ENCODE measurements at places on chromosomes 3 and 15.

- H3K27ac ChIP-seq = no peak overlapping the region
- peaks cover 25% of the 10 kb centered on the region for H3K4me1 ChIP-seq
- DNase-seq = no peak
- no peak overlapping the region for H3K4me3 ChIP-seq
- no peaks in the 10 kb centered on the region for H3K27me3 ChIP-seq
Measured at GRCh38 chr3:72490688-72491435, 357.4 kb downstream of the SHQ1 start.

DNA sequence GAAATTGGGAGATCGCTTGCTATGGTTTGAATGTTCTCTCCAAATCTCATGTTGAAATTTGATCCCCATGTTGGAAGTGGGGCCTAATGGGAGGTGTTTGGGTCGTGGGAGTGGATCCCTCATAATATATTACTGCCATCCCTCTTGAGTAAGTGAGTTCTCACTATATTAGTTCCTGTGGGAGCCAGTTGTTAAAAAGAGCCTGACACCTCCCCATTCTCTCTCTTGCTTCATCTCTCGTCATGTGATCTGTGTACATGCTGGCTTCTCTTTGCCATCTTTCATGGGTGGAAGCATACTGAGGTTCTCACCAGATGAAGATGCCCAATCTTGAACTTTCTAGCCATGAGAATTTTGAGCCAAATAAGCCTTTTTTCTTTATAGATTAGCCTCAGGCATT, 43.0 kb upstream of the IL20RB start:
- no peaks in the 10 kb centered on the region for H3K36me3 ChIP-seq
- DNase-seq = no peak
- H3K27me3 ChIP-seq = no peaks in the 10 kb centered on the region
- peaks cover 24% of the 10 kb centered on the region for H3K4me1 ChIP-seq

DNA sequence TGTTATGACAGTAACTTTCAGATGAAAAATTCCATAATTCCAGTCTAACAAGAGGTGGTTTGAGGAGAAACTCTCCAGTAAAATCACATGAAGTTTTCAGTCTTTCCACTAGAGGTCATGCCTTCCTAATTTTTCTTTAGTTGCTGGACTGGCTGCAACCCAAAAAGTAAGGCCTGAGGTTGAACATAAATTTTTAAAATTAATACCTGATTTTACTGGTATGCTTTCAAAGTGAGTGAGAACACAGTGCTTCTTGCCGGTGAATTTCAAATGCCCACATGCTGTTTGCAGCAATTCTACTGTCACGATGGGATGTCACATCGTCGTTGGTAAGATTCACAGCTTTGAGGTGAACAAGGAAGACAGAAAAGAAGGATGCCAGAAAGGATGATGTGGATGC, 89.0 kb upstream of the FGF12 start:
- H3K4me3 ChIP-seq = no peak overlapping the region
- H3K27ac ChIP-seq = no peak overlapping the region
- H3K4me1 ChIP-seq = peaks cover 22% of the 10 kb centered on the region

GRCh38 chr3:116453666-116454346, 8.5 kb upstream of the LSAMP start:
- H3K4me1 ChIP-seq = no peaks in the 10 kb centered on the region
- H3K27me3 ChIP-seq = no peaks in the 10 kb centered on the region
- H3K4me3 ChIP-seq = no peak overlapping the region
- DNase-seq = no peak
- H3K36me3 ChIP-seq = no peaks in the 10 kb centered on the region
- H3K27ac ChIP-seq = no peak overlapping the region

GRCh38 chr15:40937762-40938535, 8.8 kb downstream of the DLL4 start:
- H3K36me3 ChIP-seq = no peaks in the 10 kb centered on the region
- no peak for DNase-seq
- H3K27ac ChIP-seq = peak overlapping the region; percentile 7
- H3K27me3 ChIP-seq = peaks cover 4% of the 10 kb centered on the region
- H3K4me3 ChIP-seq = no peak overlapping the region

DNA sequence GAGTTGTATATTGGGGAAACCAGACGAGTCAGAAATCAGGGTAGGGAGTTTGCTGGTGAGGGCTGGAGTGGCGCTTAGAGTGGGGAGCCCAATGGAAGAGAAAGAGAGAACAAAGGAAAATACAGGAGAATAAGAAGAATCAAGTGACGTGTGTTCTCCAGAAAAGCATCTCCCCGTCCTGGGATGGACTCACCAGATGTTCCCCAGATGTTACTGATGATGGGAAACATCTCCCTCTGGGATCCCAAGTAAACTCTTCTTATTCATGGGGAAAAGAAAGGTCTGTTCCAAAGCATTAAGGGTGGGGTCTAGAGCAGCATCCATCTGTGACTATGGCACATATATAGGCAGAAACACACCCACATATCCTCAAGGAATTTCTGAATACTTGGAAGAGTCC, 3.0 kb upstream of the CSRNP1 start:
- H3K36me3 ChIP-seq = no peaks in the 10 kb centered on the region
- peaks cover 24% of the 10 kb centered on the region for H3K4me1 ChIP-seq
- no peaks in the 10 kb centered on the region for H3K27me3 ChIP-seq
- peak overlapping the region; percentile 100 for H3K27ac ChIP-seq

DNA sequence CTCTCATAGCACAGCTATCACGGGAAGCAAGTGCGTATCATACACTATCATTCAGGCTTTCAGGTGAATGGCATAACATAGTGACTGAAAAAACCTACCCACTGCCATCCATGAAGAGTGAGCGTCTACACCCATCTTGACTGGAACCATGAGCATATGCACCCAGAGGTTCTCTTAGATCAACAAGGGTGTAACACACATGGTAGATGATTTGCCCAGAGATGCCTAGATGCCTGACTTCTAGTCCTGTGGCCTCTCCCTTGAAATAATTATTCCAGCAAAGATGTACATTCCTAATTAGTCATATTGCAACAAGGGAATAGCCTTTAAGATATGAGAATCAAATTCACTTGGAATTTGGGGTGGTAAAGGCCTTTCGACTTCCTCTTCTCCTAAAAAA, 228.4 kb downstream of the GREM1 start:
- peaks cover 29% of the 10 kb centered on the region for H3K4me1 ChIP-seq
- H3K27me3 ChIP-seq = no peaks in the 10 kb centered on the region
- no peak for DNase-seq
- H3K4me3 ChIP-seq = no peak overlapping the region

DNA sequence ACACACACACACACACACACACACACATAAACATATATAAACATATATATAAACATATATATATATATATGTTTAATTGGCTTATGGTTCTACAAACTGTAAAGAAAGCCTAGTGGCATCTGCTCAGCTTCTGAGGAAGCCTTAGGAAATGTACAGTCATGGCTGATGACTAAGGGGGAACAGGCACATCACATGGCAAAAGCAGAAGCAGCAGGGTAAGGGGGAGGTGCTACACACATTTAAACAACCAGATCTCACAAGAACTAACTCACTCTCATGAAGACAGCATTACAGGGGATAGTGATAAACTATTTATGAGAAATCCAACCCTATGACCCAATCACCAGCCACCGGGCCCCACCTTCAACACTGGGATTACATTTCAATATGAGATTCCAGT, 922.9 kb downstream of the SI start:
- H3K4me1 ChIP-seq = no peaks in the 10 kb centered on the region
- no peak for DNase-seq

GRCh38 chr3:142445816-142446254, 2.0 kb downstream of the XRN1 start:
- no peak for DNase-seq
- no peaks in the 10 kb centered on the region for H3K36me3 ChIP-seq
- peaks cover 52% of the 10 kb centered on the region for H3K4me1 ChIP-seq
- no peaks in the 10 kb centered on the region for H3K27me3 ChIP-seq

GRCh38 chr3:183725387-183725786, 27.8 kb downstream of the YEATS2 start:
- no peaks in the 10 kb centered on the region for H3K27me3 ChIP-seq
- no peaks in the 10 kb centered on the region for H3K4me1 ChIP-seq
- no peak overlapping the region for H3K4me3 ChIP-seq
- H3K27ac ChIP-seq = no peak overlapping the region
- no peak for DNase-seq

DNA sequence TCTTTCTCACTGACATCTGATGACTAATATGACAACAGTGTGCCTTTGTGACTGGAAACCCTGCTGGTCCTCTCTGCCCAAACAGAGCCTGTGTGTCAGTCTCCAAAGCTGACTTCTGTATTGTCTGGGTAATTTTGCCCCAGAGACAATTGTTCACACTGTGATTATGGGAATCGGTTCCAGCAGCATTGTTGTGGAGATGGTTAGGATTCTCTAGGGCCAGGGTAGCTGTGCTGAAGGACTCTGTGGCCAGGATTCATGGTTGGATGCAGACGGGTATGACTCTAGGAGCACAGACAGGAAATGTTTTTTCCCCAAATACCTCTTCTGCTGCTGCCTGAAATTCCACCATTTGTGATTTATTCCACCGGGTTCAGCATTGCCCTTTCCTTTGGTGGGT, 57.5 kb upstream of the ITGA11 start:
- H3K4me1 ChIP-seq = peaks cover 23% of the 10 kb centered on the region
- no peak overlapping the region for H3K4me3 ChIP-seq
- no peak overlapping the region for H3K27ac ChIP-seq
- H3K27me3 ChIP-seq = peaks cover 52% of the 10 kb centered on the region
- no peak for DNase-seq
- no peaks in the 10 kb centered on the region for H3K36me3 ChIP-seq

GRCh38 chr3:16508243-16508578, 5.3 kb downstream of the RFTN1 start:
- H3K36me3 ChIP-seq = peaks cover 3% of the 10 kb centered on the region
- peaks cover 95% of the 10 kb centered on the region for H3K4me1 ChIP-seq
- peak overlapping the region; percentile 90 for H3K27ac ChIP-seq
- no peak overlapping the region for H3K4me3 ChIP-seq
- H3K27me3 ChIP-seq = no peaks in the 10 kb centered on the region

- no peak overlapping the region for H3K4me3 ChIP-seq
- H3K4me1 ChIP-seq = peaks cover 4% of the 10 kb centered on the region
- H3K27me3 ChIP-seq = no peaks in the 10 kb centered on the region
- no peaks in the 10 kb centered on the region for H3K36me3 ChIP-seq
- no peak overlapping the region for H3K27ac ChIP-seq
- no peak for DNase-seq
Measured at GRCh38 chr3:183897606-183898005, 12.9 kb upstream of the PARL start.

DNA sequence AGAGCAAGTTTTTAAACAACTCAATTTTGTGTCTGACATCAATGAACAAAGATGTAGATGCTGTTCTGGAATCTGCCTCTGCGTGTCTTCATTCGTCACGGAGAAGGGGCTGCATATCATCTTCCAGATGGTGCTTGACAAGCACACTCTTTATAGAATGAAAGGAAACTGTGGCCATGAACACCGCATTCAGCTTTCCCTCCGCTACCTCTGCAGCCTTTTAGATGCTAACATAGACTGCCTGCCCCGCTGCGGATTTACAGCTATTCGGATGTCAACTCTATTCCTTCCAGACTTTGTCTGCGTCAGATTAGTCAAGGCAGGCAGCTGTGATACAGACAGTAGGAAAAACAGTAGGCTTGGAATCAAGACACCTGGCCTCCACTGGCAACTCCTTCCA, 232.9 kb downstream of the TJP1 start:
- H3K4me3 ChIP-seq = no peak overlapping the region
- no peaks in the 10 kb centered on the region for H3K36me3 ChIP-seq
- no peaks in the 10 kb centered on the region for H3K4me1 ChIP-seq
- no peaks in the 10 kb centered on the region for H3K27me3 ChIP-seq

DNA sequence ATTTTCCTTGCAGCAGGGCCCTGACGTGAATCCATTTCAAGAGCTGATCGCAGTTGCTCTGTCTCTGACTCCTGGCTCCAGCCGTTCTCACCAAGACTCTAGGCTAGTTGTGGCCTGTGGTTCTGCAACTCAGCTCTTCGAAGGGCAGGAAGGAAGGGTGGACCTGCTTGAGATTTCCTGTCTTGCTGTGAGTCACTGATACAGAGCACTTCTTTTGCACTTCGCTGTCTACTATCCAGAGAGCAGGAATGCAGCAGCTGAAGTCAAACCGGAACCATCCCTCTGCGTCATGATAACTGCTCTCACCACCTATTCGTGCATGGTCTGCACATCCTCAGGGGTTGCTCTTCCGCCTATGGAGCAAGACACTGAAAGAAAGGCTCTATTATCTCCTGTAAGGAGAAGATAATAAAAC, 59.7 kb downstream of the RAP2B start:
- H3K4me1 ChIP-seq = peaks cover 7% of the 10 kb centered on the region
- no peak overlapping the region for H3K4me3 ChIP-seq
- H3K27me3 ChIP-seq = no peaks in the 10 kb centered on the region
- H3K36me3 ChIP-seq = no peaks in the 10 kb centered on the region
- peak; percentile 92 for DNase-seq

DNA sequence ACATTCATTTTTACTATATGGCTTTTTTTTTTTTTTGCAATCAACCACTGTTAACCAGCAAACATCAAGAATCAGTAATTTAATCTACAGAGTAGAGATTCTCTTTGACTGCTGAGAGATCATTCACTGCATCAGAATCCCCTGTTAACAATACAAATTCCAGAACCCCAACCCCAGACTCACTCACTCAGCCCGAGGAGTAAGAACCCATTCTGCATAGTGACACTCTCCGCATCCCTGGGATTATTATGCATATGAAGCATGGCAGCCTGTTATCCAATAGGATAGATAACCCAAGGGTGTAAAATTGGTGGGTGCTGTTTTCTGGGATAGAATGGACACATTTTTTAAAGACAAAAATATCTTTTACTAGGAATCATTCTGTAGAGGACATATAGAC, 76.3 kb upstream of the CCDC39 start:
- H3K4me1 ChIP-seq = no peaks in the 10 kb centered on the region
- no peaks in the 10 kb centered on the region for H3K36me3 ChIP-seq
- no peak overlapping the region for H3K4me3 ChIP-seq
- H3K27ac ChIP-seq = no peak overlapping the region
- DNase-seq = no peak

DNA sequence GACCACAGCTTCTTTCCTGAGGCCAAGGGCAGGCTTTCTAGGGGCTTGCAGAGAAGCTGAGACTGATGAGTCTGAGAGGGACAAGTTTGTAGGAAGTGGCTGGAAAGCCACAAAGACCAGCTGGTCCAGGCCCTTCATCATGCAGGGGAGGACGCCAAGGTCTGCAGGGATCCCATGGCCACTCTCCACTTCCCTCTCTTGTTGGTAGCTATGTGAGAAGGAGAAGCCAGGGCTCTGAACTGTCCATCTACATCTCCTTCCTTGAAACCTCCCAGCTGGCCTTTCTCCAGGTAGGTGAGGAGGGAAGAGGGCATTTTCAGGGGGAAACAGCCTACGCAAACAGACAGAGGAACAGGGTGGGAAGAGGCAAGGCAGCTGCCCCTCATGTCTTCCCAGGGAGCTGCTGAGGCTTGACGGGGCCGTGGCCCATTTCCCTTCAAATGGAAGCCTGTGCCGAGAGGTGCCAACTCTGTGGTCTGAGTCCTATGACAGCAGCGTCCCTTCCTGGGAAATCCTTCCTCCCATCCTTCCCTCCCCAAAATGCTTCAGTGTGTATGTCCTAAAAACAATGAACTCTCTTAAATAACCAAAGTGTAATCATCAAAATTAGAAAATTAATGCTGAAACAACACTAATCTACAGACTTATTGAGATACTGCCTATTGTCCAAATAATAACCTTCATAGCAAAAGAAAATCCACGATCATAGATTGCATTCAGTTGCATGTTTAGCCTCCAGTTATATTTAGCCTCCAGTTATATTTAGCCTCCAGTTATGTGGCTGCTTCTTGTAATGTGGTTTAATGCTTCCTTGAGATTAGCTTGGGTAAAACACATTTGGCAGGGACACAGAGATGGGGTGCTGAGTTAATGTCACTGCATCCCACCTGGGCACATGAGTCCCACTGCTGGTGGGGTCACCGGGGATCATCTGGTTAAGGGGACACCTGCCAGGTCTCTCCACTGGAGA, 36.0 kb downstream of the GNB5 start:
- no peak overlapping the region for H3K27ac ChIP-seq
- no peak overlapping the region for H3K4me3 ChIP-seq
- H3K4me1 ChIP-seq = no peaks in the 10 kb centered on the region
- peak; percentile 74 for DNase-seq
- H3K36me3 ChIP-seq = peaks cover 2% of the 10 kb centered on the region
- no peaks in the 10 kb centered on the region for H3K27me3 ChIP-seq

All from esophagus muscularis mucosa (tissue), 4 donors.